Nucleus accumbens (tissue), 56 donors: ENCODE measurements at places on chromosomes 2 and 18.

- no peak for DNase-seq
Measured at GRCh38 chr2:149040451-149040850, 2.0 kb downstream of the LYPD6B start.

- DNase-seq, result no peak
Measured at GRCh38 chr2:68253219-68254068, 1.1 kb upstream of the PPP3R1 start.

DNA sequence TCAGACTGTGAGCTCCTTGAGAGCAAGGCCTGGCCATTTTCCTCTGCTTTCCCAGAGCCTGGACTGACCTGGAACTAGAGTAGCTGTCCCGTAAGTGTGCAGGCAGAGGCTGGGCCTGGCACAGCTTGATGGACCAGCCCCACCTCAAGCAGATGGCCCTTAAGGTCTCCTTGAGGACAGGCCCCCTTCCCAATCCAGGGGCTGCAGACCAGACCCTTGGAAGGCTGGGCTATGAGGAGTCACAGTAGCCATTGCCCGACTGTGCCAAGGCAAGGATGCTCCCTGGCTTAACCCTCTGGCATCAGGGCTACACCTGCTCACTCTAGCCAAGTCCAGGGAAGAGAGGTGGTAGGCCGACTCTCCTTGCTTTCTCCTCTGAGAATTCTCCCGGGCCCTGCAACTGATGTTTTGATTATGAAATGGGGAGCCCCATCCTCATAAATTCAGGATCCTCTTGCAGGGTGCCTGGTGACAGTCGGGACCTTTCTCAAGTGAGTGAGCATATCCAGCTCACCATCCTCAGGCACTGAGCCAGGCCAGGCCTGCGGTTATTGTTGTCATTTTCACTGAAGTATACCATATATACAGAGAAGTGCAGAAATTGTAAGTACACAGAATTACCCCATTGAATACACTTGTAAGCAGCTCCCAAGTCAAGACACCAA lies 51.7 kb downstream of the DPYSL5 start:
- no peak for DNase-seq

GRCh38 chr2:239816576-239817467 lies 208.3 kb downstream of the NDUFA10 start:
- no peak for DNase-seq

DNA sequence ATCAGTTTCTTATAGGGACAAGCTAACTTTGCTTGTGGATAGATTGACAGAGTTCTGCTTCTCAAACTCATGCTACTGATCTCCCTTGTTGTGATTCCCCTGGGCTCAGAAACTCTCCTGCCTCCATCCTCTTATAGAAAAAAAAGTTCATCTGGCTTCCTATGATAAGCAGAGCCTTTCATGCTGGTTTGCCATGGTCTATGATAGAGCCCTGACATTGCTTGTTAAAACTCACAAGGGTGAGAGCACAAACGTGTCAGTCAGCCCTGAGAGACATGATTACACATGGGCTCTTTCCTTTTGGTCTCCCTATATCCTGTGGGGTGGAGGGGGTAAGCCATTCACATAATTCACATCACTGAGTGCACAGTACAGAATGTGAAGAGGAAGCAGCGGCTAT lies 121.8 kb downstream of the TDRD15 start:
- no peak for DNase-seq

- no peak for DNase-seq
Measured at GRCh38 chr2:64792300-64792699, 138.6 kb upstream of the SERTAD2 start.

DNA sequence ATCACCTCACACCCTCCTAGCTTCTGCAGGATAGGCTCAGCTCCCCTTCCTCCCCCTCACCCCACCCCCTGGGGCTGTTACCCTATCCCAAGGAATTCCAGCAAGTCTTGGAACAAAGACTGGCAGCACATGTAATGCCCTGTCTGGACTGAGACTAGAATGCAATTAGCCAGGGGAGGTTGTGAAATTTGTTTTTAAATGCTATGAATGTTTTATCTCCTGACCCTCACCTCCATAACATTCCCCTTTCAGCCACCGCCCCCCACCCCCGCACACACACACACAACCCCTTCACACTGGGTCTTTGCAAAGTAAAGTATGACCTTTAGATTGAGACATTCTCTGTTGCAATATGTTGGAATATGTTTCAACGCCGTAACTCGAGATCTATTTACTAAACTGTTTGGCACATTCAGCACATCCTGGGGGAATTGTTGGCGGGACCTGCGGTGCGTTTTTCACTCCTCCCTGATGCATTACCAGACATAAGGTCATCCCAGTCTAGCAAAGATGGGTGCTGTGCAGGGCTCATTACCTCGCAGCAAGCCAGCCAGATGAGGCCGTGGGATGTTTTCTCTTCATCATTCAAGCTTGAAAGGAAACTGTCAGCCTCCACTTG lies 290.7 kb upstream of the SLC14A2 start:
- no peak for DNase-seq

GRCh38 chr2:52939250-52939649 lies 828.4 kb upstream of the CHAC2 start:
- no peak for DNase-seq
